ENCODE measurements at places on chromosomes 1 and 21.

DNA sequence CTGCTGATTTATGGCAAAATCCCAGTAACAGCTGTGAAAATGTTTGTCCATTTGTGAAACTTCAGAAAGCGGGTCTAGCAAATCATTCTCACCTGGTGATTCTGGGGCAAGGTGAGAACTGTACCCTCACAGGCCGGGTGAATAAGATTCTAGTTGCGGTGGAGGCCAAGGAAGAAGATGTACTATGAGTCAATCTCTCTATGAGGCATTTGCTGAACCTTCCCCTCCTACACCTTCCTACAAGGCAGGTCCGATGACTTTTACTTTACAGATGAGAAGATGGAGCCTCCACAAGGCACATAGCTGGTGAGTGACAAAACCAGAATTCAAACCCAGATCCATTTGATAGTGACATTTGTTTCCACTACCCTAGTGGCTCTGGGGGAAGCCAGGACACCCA is 72.7 kb downstream of the BACH1 start:
- no peak for DNase-seq

DNA sequence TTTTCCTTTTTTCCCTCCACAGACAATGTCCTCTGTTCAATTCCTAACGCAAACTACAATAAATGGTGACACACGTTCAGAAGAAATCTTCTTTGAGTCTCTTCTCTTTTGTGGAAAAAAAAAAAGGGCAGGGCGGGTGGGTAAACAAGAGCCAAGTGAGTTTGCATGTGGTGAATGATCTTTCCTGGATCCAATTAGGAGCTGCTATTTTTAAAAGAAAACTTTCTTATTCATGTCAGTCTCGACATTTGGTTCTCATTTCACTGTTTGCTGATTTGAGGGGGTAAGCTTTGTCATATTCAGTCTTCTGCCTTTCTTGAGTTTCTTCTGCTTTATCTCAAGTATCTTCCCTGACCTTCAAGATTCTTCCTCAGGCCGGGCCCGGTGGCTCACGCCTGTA is 29.2 kb upstream of the KIF1B start:
- no peak for DNase-seq

- no peak for DNase-seq
Measured at GRCh38 chr1:179337288-179337687, 28.5 kb upstream of the AXDND1 start.

- DNase-seq = no peak
Measured at GRCh38 chr21:14736672-14737071, 190.6 kb upstream of the SAMSN1 start.

DNA sequence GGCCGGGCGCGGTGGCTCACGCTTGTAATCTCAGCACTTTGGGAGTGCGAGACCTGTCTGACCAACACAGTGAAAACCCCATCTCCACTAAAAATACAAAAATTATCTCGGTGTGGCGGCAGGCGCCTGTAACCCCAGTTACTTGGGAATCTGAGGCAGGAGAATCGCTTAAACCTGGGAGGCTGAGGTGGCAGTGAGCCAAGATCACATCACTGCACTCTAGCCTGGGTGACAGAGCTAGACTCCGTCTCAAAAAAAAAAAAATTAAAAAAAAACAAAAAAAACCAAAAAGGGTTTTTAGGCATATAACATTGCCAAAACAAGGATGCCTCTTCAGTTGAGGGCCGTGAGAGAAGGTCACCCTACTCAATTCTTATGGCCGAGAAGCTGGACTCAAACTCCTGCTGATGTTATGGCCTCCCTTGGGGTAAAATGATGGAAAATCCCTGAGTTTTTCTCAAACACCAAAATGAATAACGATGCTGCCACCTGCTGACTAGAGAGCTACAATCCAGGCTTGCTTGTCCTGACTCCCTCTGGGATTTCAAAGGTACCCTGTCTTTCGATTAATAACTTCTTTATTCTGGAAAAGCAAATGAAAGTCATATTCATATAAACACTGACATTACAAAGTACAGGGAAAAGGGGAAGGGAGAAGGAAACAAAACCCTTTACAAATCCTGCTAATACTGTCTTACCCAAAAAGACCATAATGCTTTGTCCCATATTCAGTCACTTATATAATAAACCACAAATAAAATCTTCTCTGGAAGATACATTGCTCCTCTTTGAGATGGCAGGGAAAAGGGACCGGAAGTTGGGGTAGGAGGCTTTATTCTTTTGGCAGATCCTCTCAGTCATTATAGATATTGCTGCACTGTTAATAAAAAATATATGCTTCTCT is 10.7 kb downstream of the RAB42 start:
- peak; percentile 54 for DNase-seq

GRCh38 chr1:117861694-117862093 is 67.7 kb downstream of the GDAP2 start:
- DNase-seq = no peak

DNA sequence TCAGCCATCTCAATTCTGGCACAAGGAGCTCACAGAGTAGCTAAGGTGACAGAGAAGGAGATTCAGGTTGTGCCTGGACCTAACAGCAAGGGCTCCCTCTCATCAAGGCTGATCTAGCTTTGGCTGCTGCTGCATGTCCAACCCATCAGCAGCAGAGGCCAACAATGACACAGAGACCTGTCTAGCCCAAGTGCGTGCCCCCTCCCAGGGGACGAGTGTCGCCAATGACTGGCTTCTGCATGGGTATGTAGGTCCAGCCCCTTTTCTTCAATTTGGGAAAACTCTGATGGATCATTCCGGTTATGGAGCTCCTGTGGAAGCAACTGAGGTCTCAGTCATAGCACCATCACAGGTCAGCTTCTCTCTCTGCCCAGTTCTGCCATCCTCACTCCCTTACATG is 83.3 kb downstream of the KCNJ15 start:
- no peak for DNase-seq

DNA sequence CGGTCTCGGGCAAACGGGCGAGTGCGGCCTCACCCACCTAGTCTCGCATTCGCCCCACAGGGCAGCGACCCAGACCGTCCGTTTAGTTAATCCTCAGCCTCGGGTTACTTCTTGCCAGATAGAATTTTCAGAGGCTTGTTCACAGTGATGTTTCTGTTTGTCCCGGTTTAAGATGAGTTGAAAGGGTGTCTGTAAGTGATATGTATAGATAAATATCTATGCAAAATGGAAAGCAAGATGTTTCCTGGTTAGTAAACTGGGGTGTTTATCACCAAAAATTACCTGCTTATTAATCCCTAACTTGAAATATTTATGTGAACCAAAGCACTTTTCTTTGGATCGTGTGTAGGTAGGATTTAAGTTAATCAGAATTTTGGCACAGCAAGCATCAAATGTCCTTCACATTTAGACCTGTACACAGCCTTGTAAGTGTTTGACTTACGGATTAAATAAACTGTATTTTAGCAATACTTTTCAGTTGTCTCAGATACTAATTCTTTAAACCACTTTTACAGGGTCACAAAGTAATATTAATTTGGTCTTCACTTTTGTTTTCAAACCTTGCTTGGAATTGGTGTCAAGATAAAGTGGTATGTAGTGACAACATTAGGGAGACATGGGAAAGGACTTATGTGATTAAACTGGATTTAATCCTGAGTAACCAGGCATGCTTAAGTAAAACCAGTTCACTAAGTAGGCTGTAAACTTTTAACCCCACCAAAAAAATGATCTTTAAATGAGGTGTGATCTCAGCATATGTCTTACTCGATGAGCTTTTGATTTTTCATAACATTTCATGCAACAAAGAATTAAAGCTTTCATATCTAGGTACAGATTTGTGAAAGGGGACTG is 914 bp downstream of the ZNF326 start:
- no peak for DNase-seq

GRCh38 chr1:197339106-197340060 is 71.3 kb downstream of the CRB1 start:
- DNase-seq = no peak

- no peak for DNase-seq
Measured at GRCh38 chr1:110328700-110329099, 10.5 kb upstream of the RBM15 start.

DNA sequence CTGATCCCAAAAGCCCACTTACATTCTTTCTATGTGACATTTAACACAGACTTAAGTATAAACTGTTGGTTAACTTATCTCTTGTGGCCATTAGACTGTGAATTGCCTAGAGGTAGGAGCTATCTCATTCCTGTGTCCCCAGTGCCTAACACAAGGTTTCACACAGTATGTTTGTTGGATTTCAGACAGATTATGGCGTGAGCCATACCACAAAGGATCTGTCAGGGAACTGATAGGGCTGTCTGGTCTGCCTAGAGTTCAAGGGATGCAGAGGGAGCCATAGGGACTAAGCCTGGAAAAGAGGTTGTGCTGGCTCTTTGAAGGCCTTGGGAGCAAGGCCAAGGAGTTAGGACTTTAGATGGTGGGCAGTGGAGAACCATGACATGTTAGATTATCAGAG is 40.0 kb downstream of the MEF2D start:
- no peak for DNase-seq

DNA sequence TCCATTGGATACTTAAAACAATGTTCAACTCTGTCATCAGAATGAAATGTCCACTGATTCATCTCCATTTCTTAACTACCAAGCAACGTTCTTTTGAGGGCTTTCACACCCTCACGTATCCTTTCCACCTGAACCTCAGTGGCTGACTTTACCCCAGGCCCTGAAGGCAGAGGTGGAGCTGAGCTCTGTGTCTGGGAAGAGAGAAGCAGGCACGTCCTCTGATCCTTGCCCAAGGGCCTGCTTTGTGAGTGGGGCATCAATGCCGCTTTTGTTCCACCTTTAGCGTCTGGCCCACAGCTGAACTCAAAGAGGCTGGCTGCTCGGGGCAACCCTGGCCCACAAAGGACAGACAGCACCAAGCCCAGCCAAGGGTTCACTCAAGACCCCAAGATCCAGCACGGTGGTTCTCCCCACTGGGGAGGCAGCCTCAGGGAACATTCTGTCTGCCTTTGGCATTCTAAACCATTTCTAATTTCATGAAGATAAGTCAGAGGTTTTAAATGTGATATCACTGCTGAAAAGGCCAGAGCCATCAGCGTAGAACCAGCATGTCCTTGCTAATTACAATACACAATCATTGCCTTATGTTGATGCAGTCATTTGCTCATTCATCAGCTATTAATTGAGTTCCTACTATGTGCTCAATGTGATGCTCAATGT is 126.0 kb upstream of the UBE2U start:
- no peak for DNase-seq

DNA sequence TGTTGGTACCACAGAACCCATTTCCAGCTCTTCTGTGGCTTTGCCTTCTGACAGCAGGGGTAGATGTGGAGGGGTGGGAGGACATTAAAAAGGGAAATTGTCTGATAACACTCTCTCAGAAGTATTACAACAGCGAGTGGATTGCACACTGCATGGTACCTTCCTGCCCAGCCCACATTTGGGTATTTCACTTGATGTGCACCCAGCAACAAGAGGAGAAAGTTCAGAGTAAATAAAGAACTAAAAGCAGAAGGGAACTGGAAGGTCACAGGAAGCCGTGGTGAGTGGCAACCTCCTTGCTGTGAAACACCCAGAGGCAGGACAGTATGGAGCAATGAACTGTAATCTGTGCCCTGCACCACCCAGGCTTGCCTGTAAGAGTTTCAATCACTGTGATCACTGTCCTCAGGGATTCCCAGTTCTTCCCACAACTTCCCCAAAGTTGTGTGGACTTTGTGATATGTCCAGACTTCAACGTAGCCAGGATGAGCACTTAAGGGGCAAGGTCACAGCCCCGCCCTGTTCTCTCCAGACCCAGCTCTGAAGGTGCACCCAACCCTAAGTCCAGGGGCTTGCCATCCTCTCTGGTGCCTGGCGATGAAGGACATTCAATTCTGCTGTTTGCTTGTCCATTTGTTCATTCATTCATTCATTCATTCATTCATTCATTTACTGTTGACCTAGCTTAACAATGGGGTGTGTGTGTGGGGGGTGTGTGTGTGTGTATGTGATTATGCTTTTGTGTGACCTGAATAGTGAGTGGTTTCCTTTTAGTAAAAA is 18.7 kb upstream of the F5 start:
- DNase-seq = no peak

GRCh38 chr1:42777852-42778251 is 6.9 kb upstream of the TMEM269 start:
- DNase-seq = peak; percentile 4

- DNase-seq = no peak
Measured at GRCh38 chr1:159056069-159056698, 20.4 kb downstream of the AIM2 start.

- DNase-seq = no peak
Measured at GRCh38 chr1:70072231-70072751, 133.1 kb downstream of the LRRC40 start.

- no peak for DNase-seq
Measured at GRCh38 chr1:226717256-226717909, 21.7 kb downstream of the ITPKB start.

GRCh38 chr21:21101911-21102310 is 103.7 kb downstream of the NCAM2 start:
- peak; percentile 41 for DNase-seq

DNA sequence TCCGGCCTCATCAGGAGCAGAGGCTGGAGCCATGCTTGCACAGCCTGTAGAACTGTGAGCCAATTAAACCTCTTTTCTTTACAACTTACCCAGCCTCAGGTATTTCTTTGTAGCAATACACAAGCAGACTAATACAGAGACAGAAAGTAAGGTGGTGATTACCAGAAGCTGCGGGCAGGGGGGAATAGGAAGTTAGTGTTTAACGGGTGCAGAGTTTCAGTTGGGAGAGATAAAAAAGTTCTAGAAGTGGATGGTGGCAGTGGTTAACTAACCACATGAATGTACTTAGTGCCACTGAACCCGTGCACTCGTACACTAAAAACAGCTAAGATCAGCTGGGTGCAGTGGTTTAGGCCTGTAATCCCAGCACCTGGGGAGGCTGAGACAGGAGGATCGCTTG is 80.4 kb upstream of the TARDBP start:
- no peak for DNase-seq

DNA sequence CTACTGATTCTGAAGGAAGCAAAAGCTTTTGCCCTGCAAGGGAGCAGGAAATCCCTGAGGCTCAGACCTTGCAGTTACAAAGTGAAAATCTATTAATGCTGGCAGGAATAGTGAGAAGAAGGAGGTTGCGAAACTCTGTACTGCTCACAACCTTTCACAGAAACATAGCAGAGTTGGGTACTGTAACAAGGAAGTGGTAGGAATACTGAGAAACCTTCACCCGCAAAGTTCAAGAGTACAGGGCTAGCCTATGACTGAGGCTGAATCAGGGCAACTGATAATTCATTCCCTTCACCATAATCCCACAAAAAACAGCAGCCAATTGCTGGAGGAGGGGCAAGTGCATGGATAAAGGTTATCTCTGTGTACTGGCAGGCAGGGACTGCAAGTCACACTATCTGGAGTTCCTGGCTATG is 23.9 kb upstream of the KCTD3 start:
- no peak for DNase-seq

GRCh38 chr1:161491472-161491871 is 13.8 kb upstream of the FCGR2A start:
- DNase-seq = no peak

DNA sequence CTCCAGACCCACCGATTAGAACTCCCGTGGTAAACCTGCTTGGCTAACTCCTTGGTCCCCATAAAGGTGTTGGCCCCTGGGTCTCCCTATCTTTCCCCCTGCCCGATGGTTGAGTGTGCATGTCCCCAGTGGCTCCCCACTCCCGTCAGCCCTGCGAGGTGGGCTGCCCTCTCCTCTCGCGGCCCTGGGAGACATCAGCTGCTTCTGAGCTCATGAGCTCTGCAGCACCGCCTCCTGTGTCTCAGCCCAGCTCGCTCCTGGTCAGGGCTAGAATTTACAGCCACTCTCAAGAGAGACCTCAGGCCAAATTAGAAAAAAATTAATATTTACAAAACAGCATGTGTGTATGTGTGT is 15.9 kb upstream of the ZBTB21 start:
- no peak for DNase-seq

- no peak for DNase-seq
Measured at GRCh38 chr1:86997538-86997937, 83.1 kb downstream of the HS2ST1 start.

Measured in NCI-H146 (cell line).